COR-L47 (cell line): ENCODE measurements at places on chromosomes 7 and 10.

GRCh38 chr10:73931767-73932619 is 21.1 kb downstream of the PLAU start:
- no peak for DNase-seq

DNA sequence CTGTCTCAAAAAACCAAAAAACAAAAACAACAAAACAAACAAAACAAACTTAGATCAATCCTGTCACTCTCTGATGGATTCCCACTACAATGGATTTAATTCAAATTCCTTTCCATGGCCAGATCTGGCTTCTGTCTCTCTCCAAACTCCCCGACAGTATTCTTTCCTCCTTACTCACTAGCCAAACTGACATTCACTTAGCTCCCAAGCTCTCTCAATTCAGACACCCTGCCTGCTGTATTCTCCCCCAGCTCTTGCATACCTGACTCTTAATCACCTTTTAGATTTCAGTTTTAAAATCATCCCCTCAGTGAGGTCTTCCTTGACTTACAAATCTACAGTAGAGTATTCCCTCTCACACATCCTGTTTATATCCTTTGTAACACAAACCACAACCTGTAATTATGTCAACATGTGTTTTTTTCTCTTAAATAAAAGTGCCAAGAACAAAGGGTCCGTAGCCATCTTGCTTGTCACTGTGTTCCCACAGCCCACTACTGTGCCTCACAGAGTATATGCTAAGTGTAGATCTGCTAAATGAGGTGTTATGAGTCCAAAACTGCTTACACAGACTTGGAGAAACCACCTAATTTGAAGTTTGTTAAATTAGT is 14.4 kb downstream of the HERPUD2 start:
- DNase-seq, result peak; percentile 1

GRCh38 chr7:110373416-110373815 is 717.5 kb upstream of the LRRN3 start:
- no peak for DNase-seq

DNA sequence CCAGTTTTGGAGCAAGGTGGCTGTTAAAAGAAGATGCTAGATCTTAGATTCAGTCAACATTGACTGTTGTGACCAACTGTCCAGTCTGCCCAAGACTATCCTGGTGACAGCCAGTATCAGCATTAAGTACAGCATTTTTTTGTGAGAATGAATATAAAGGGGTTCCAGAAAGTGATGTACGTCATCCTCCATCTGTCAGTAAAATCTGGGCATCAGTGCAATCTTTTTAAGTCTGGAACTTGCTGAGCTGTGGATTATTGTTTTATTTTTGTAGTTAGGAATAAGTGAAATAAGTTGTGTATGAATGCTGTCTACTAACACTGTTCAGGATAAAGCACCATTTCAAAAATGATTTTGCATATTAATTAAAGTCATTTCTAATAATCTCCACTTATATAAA is 1020.0 kb upstream of the GHITM start:
- no peak for DNase-seq

DNA sequence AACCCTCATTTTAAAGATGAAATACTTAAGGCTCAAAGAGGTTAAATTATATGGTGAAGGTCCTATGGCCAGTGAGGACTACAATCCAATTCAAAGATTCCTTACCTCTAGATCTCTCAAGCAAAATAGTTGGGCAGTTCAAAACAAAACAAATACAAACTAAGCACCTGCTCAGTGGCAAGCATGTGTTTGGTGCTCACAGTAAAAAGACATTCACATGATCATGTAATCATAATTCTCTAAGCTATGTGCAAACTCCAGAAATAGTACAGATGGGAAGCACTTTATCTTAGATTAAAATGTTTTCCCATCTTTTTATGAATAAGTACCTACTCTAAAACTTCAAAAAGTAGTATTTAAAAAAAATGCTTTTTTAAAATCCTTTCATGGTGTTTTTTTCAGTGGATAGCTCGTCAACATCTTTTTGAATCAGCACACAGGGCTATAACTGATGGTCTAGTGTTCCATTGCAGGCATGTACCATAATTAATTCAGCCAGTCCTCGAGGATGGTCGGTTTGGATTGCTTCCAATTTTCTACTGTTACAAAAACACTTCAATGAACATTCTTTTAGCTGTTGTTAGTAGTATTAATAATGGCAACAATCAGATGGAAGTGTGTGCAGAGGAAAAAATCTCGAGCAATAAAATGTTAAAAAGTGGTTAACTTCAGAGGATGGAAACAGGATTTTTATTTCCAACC is 58.4 kb downstream of the CHCHD3 start:
- DNase-seq, result peak; percentile 11

GRCh38 chr10:74310652-74311257 is 159.7 kb downstream of the ADK start:
- no peak for DNase-seq

DNA sequence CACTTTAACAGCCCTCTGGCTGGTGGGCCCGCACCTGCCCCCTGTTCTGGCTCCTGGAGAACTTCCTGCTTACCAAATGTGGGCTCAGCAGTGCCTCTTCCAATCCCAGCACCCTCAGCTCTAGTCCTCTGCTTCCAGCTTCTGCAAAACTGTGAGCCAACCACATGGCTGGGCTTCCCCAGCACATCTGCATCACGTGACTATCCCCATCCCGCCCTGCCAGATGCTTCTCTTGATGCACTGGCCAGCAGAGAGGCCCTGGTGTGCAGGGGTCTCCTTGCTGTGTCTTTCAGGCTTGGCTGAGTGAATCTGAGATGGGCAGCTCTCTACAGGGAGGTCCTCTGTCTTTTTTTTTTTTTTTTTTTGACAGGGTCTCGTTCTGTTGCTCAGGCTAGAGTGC is 43.8 kb upstream of the DMBT1 start:
- DNase-seq, result no peak

- DNase-seq, result peak; percentile 11
Observed at GRCh38 chr10:106189292-106189691, 975.2 kb downstream of the SORCS1 start.

GRCh38 chr10:94546049-94546900 is 687 bp downstream of the HELLS start:
- no peak for DNase-seq

DNA sequence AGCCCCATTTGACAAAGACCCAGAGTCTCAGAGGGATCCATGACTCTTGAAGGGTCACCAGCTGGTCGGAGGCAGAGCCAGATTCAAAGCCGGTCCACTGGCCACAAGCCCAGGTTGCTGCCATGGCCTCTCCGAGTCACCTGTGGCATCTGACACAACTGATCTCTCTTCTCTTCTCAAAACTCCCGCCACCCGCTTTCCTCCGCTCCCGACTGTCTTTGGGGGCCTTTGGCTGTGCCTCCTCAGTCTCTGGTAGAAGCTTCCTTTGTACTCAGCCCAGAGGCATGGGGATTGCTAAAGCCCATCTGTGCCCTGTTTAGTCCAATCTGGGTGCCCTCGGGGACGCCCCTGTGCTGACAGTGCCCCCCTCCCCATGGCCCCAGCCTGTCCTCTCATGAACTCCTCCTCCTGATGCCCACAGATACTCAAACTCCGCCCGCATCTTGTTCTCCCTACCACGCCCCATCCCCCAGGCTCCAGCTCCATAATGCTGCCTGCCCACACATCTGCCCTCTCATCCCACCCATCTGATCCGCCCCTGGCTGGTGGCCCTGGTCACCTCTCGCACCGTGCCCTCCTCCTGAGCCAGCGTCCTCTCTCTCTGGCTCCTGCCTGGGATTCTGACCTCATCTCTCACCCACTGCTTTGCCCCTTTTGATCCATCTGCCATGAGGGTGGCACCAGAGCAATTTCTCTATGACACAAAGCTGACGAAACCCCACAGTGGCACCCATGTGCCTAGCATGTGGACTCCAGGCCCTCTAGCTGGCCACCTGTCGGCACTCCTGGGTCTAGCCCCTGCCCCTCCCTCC is 150.6 kb downstream of the SLIT1 start:
- no peak for DNase-seq

DNA sequence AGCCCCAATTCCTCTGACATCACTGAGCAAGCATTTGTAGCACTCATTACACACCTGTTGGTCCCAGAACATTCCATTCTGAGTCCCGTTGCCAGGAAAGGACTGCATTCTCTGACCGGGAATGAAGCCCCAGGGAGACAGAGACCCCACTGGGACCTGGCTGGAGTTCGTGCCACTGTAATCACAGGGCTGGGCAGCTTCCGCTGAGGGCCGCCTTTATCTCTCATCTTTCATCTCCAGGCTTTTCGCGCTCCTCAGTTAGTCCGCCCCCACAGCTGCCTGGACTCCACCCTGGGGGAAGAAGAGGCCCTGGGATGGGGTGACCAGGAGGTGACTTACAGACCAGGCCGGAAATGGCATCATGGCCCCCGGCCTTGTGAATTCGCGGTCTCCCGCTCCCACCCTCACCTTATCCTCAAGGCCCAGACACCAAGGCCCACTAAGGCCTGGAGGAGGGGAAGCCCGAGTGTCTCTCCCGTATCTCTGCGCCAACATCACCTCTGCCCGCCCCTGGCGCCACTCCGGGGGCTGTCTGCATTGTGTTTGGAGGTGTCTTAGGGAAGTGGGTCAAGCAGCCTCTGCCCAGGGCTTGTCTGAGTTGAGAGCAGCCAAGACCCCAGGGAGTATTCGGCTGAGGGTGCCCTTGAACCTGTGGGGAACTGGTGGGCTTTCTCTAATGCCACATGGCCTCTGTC is 75.4 kb downstream of the PROSER2 start:
- DNase-seq, result no peak

GRCh38 chr10:35641676-35642034 is 441 bp downstream of the FZD8 start:
- no peak for DNase-seq

DNA sequence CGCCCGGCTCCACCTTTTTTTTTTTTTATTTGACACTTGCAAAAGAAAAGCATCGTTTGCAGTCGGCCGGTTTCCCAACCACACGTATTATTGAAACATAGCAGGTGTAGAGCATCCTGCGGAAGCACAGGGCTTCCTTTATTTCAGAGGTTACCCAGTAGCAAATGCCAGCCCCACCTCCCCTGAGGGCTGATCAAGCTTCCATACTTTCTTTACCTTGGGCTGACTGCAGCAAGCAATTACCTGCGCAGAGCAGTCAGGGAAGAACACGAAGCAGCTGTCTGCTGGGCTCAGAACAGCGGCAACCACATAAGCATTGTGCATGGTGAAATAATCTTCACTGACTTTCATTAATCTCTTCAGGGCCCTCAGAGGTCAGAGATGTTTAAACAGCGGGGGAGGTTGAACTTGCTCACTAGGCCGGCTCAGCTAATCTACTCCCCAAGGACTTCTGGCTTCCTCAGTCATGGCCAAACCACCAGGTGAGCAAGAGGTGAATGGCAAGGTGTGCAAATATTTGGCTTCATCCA is 784.7 kb upstream of the AUTS2 start:
- peak; percentile 82 for DNase-seq

DNA sequence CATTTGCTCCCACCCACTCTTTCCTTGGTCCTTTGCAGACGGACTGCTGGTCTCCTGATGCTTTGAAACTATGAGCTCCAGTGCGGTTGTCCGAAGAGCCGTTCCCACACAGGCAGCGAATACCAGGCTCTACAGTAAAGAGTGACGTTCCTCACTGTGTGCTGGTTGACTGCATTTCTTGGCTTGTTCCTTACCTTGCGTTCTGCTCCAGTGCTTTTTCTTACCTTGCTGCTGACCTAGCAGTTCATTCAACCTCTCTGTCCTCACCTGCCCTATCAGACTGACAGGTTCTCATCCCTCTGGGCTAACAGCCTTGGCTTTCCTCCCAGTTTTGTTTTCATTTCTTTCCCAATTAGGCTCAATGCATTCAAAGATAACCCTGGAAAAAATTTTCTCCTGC is 214.8 kb downstream of the TMEM178B start:
- DNase-seq, result no peak

DNA sequence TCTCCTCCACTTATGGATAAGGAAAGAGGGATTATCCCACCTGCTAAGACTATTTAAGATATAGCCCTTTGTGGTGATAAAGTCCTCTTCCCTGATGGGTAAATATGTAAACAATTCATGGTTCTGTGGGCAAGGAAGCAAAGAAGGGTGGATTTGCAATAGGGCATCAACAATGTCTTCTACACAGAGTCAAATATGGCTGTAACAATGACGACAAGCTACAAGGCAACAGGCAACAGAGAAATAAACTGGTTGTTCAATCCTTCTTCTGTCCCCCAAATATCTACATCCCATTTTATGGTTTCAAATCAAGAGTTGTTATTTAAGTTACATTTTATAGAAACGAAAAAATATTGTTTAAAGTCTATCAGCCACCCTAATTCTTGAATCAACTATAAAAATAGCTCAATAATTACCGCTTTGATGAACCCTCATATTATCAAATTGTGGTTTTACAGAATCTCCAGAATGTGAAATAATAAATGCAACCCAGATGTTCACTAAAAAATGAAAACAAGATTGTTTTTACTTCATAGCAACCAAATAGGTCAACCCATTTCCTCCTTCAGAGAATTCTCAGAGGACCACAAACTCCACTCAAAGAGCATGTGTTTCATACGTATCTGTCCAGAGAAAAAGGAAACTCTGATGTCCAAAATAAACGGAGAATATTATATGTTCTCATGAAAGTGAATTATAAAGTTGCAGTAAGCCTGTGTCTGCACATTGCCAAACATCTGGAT is 13.8 kb downstream of the CYTH3 start:
- no peak for DNase-seq

DNA sequence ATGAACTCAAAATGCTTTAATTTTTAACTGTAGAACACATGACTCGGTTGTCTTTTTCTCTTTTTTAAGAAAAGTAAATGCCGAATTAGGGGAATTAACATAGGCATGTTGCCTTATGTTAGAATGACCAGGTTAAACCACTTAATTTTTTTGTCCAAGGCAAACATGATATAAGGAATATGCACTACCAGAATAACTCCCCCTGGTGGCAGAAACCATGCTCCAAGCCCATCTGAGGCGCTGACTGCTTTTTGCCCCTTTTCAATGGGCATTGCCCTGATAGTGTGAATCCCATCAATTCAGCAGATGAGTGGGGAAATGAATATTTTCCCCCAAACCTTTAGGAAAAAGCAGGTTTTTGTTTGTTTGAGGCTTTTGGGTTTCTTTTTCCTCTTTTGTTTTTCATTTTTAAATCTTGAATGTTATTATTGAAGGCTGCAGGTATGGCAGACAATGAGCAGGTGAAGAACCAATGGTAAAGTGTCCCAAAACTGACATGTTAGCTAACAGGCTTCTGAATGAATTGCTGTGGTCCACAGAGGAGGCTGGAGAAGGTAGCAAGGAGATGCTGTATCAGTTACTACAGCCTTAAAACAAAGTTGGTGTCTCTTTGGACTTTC is 284.3 kb downstream of the SORCS3 start:
- no peak for DNase-seq

DNA sequence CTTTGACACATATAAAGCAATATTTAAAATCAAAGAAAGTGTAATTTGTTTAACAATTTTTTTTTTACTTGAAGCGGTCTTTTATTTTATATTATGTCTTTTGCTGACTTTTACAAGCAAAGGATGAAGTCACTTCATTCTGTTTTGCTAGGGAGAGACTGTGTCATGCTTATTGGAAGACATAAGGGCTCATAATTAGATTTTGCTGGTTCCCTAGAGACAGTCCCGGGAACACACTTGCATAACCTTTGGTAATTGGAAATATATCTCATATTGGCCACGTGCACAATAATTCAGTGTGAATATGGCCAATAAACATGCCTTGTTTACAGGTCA is 448 bp upstream of the NET1 start:
- no peak for DNase-seq
